ENCODE measurements at places on chromosomes 2 and 18.
A peak's percentile ranks its signal among the peaks of the same experiment; 100 is the strongest.

- DNase-seq = no peak
These were observed 19.4 kb downstream of the INHBB start for GRCh38 chr2:120365236-120365793.

GRCh38 chr18:22946217-22946616 is 13.1 kb downstream of the RBBP8 start:
- DNase-seq = no peak

DNA sequence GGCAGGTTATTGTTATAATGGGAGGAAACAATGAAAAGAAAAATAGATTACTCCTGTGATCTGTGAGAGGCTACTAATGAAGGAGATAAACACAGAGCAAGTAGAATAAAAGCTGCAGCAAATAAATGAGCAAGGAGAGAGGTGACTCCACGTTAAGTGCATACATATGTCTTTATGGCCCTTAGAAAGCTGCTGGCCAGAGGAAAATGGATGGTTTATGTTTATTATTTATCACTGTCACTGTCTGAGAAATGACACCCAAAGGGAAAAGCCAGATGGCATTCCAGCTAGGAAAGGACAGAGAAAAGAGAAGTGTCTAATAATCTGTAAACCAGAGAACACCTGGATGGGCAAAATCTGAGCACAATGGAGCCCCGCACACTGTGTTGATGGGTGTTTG is 122.9 kb upstream of the DDX18 start:
- DNase-seq = no peak

GRCh38 chr18:44705075-44705675 is 24.5 kb downstream of the SETBP1 start:
- DNase-seq = no peak

DNA sequence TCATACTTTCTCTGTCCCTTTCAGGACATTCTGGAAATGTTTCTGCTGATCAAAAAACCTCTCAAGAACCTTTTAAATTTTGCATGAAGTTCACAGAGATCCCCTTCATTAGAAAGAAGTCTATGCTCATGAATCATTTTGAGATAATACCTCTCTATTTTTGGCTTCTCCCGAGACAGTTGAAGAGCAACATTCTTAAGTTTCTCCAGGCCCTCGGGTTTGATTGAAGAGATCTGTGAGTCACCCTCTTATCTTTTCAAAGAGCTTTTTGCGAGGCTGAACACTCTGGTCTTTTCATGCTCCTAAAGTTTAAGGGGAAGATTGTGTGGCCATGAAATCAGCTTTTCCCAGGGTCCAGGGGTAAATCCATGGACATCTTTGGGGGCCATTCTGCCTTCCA is 354.2 kb downstream of the FBXO15 start:
- no peak for DNase-seq

DNA sequence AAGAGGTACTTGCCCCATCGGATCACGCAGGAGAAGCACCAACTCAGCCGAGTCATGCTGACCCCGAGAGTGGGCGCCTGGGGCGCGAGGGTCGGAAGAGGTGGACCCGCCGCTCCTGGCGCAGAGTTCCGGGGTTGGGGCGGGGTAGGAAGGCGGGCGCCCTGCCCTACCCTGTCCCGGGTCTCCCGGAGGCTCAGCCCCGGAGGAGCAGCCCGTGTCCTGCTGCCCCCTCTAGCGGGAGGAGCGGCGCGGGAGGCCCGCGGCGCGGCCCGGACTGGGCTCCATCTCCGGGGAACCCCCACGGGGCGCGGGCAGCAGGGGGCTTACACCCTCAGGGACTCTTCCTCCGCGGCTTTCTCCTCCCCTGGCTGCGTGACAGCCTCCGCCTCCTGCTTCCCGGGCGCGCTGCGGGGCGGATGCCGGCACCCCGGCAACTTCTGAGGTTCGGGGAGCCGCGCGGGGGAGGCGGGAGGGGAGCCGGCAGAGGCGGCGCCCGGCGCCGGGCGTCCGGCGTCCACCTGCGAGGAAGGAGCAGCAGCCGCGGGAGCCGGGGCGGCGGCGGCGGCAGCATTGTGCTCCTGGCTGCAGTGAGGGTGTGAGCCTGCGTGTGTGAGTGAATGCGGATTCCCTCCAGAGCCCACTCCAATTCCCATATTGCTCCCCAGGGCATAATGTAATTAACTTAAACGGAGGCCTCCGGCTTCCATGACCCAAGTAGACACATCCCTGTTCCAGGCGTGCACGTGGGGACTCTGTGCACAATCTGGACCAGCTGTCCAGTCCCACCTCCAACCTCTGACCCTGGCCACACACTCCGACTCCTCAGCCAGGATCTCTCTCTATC is 7.6 kb upstream of the TNS1 start:
- peak; percentile 55 for DNase-seq

- no peak for DNase-seq
These were observed 255.7 kb downstream of the DSEL start for GRCh38 chr18:67260841-67261240.

DNA sequence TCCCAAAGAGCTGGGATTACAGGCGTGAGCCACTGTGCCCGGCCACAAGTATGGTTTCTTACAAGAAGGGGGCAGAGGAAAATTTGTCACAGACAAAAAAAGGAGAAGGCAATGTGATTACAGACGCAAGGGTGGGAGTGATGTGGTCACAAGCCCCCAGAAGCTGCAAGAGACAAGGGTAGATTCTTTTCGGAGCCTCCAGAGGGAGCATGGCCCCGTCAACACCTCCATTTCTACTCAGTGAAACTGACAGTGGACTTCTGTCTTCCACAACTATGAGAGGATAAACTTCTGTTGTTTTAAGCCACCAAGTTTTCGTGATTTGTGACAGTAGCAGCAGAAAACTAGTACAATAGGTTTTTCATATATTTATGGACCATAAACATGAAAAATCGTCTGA is 2.1 kb upstream of the TCF7L1 start:
- DNase-seq = no peak

- DNase-seq = no peak
These were observed 13.6 kb upstream of the GPR35 start for GRCh38 chr2:240611601-240612210.

DNA sequence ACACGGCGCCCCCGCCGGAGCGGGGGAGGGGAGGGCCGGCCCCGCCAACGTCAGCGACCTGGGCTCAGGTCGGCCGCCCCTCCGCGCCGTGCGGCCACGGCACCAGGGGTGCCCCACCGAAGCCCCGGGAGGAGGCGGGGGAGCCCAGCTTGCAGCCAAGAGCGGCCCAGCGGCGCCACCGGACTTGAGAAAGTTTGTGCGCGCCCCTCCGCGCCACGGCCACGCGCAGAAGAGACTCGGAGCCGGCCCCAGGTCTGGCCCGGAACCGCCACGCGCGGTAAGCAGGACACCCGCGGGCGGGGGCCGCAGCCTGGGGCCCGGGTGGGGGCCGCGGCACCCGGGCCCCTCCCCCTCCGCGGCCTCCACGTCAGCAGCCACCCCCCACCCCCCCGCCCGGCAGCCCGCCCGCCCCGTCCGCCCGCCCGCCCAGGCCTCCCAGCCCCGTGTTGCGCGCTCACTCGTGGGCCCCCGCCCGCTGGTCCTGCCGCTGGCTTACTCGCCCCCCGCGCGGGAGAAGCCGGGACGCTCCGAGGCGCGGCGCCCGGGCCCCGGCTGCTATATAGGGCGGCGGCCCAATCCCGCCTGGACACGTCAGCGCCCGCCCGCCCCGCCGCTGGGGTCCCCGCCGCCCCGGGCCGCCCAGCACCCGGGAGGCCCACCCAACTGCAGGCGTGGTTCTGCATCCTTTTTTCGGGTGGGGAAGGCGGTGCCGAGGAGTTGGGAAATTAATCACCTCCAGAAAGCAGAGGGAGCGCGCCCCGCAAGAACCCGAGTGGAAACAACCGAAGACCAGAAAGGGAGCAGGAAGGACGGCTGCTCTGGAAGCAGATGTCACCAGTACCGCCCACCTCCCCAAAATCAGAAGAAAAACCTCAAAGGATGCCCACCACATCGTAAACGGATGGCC is 42.9 kb downstream of the HDLBP start:
- no peak for DNase-seq

DNA sequence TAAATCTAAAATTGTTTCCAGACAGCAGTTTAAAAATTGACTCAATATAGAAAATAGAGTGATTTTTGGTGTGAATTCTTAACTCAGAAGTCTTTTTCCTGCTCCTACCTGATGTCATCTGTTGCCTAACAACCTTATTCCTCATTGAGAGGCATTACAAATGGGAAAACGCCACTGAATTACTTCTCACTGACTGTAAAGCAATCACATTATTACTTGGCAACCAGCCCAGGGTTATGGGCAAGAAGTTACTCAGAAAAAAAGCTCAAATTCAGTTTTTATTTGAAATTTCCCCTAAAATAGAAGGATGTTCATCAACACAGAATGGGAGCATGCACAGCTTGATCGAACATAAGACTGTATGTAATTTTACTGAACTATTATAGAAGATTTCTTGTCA is 201.8 kb upstream of the GULP1 start:
- DNase-seq = no peak

- peak; percentile 33 for DNase-seq
These were observed 347.7 kb downstream of the KIAA1328 start for GRCh38 chr18:37176621-37176934.

DNA sequence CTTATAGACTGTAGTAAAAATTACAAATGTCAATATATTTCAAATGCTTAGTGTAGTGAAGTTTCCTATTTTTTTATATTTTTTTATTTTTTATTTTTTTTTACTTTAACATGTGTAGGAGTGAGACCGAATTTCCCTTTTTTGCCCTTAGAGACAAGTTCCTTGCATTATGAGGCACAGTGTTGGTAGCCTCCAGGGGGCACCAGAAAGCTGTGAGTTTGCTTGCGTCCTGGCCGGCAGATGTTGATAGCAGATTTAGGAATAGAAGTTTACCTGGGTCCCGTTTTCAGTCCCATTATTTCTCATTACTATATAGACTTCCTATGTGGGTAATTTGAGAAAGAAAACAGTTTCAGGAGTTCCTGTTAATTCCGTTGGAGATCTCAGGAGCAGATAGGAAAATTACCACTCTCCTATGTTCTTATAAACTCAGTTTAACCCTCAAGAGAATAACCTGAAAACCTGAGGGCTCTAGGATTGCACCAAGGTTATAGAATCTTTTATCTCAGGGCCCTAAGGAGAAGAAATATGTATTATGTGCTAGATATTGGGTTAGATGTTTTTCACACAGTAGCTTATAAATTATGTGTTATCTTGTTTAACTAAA is 157.5 kb upstream of the SESTD1 start:
- peak; percentile 66 for DNase-seq

Data from COR-L47 (cell line).